ENCODE measurements at places on chromosomes 5 and 9.

- DNase-seq: peak; percentile 34
Observed at GRCh38 chr9:17907779-17908508, 329.1 kb downstream of the SH3GL2 start.

DNA sequence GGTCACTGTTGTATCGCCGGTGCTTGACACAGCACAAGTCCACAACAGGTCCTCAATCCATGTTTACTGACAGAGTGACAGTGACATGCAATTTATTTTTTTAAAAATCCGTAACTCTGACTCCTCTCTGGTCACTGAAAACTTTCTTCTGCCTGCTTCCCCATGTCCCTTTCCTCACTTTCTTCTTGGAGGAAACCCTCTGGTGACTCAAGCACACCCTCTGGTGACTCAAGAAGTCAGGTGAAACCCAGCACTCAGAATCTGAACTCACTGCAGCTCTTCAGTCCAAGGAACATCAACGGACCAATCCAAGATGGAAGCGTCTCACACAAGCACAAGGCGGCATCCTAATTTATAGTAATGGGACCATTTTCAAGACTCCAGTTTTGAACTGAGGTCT, 245.9 kb downstream of the FSTL4 start:
- no peak for DNase-seq

DNA sequence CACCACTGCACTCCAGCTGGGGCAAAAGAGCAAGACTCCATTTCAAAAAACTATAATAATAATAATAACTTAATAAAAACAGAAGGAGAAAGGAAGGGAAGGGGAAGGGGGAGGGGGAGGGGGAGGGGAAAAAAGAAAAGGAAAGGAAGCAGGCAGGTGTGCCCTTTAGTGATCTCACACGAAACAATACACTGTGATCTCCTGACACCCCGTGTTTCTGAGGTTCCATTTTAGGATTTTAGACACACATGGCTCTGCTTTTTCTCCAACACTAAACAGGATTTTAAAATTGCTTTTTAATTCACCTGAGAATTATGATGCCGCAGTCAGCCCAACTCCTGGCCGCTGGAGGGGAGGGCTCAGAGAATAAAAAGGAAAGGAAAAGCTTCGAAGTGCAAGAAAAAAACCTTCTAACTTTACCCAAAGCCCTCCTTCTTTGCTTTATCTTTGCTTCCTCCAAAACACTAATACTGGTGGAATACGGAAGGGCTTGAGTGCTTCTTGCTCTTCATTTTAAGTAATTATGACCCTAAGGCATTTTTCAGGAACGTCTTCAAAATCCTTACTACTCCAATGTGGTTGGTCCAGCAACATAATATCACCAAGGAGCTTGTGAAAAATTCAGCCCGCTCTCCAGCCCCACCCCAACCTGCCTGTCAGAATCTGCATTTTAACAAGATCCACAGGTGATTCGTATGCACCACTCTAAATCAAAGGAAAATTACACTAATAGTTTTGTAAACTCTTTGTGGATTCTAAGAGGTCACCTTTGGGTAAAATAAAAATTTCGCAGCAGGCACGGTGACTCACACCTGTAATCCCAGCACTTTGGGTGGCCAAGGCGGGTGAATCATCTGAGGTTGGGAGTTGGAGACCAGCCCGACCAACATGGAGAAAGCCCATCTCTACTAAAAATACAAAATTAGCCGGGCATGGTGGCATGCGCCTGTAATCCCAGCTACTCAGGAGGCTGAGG, 66.0 kb downstream of the MYO10 start:
- no peak for DNase-seq

- no peak for DNase-seq
Observed at GRCh38 chr9:130627051-130627450, 37.3 kb upstream of the PRDM12 start.

DNA sequence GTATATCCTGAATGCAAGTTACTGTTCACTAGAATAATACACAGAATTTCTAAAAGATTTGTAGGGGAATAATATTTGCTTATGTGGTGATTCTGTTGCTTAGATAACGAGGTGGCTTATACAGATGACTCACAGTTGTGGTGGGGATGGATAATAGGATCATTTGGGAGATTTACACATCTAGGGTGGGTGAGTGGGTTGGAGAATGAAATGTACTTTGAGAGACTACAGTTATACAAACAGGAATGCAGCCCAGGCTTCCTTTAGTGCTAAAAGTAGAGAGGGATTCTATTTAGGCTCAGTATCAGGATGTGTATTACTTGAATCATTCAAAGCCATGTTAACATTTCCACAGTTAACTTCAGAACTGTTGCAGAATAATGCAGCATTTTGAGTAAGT, 1.8 kb downstream of the CTXN3 start:
- DNase-seq: no peak

- DNase-seq: no peak
Observed at GRCh38 chr5:87885758-87886157, 382.9 kb downstream of the TMEM161B start.

- no peak for DNase-seq
Observed at GRCh38 chr9:38131729-38132128, 62.7 kb upstream of the SHB start.

DNA sequence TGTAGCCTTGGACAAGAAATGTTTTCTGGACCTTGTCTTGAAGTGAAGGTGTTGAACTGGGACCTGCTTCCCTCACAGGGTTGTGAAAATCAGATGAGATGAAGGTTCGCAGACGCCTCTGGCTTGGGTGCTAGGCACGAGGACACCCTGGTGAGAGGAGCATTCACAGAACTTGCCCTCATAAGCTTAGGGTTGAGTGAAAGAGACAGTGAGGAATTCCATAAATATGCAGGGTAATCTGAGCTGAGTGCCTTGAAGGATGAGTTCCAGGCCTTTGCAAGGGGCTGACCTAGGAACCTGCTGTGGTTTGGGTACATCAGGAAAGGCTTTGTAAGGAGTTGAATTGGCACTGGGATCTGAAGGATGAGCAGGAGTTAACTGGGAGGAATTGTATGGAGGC, 75.7 kb upstream of the SAP30L start:
- DNase-seq: no peak

DNA sequence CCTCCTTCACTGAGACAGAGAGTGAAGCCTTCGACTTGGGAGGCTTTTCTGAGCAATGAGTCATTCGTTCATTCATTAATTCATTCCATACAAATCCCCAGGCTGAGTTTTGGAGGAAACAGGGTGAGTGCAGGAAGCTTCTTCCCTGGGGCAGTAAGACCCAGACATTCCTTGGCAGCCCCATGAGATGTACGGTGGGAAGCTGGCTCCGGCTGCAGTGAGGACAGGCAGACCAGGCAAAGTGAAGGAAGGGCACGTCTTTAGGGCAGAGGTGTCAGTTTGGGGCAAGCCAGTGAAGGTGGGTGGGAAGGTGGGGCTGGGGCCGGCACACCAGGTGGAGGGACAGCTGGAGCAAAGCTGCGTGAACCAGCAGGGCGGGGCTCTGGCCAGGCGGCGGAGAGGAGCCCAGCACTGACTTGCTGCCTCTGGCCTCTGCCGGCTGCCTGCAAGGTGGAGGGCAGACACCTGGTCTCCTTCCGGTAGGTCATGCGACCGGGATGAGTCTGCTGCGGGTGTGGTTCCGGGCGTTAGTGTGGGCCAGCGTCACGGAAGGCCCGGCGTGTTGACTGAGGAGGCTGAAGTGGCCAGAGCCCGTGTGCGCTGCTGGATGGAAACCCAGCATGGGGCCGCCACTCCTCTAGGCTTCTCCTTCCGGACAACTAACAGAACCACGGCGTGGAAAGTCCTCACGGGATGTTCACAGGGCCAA, 16.6 kb downstream of the OLFM1 start:
- DNase-seq: no peak

GRCh38 chr9:137078701-137079400, 1.5 kb downstream of the UAP1L1 start:
- no peak for DNase-seq

DNA sequence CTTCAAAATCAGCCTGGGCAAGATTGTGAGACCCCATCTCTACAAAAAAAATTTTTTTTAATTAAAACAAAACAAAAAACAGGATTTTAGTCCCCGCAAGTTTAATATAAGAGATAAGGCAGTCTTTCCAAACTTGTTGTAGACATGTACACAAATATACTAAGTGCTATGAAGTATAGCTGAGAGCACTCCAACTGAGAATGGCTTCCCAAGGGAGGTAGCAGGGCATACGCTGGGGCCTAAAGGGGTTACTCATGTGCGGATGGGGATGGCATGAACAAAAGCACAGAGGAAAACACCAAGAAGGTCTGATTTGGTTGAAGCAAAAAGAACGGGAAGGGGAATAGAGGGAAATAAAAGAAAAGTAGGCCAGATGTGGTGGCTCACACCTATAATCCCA, 21.1 kb downstream of the SAR1B start:
- DNase-seq: no peak

DNA sequence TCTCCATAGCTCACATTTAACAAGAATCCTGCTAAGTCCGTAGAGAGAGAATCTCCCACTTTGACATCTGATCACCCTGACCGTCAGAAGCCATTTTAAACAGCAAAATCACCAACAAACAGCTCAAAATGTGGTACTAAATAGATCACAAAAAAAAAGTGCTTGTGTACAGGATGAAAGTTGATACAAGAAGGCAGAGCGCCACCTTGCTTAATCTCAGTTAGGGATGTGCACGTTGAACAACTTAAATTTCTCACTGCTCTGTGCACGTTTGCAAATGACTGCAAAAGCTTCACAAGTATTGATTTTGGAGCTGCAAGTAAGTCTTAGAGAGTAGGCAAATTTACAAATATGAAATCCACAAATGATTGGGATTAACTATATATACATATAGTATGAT, 63.1 kb upstream of the NREP start:
- no peak for DNase-seq

DNA sequence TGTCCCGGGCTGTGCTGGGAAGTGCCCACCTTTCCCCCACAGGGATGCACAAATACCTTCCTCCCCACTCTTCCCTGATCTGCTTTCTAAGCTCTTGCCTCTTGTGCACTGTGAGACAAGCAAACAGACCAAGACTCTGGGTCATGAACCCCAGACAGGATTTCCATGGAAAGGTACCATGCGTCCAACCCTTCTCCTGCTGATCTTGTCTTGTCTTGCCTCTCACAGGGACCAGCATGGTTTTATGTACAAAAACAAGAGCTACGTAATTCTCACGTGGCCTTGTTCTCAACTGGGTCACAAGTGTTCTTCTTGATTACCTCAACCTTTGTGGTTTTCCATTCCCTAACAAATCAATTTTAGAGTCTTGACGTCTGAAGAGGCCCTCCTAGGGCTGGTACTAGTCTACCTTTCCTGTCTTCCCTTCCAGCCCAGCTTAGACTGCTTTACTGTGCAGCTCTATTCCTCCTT, 176.5 kb upstream of the MAP3K1 start:
- no peak for DNase-seq

DNA sequence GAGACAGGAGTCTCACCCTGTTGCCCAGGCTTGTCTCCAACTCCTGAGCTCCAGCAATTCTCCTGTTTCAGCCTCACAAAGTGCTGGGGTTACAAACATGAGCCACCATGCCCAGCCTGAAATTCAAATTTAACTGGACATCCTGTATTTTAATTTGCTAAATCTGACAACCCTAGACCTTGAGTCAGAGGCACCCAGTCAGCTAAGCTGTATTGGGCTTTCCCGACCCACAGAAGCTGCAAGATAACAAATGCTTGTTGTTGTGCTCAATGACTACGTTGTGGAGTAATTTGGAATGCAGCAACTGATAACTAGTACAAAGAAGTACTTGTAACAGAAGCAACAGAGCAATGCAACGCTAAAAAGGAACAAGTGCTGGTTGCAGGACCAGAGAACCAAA, 533.1 kb downstream of the NTRK2 start:
- no peak for DNase-seq

DNA sequence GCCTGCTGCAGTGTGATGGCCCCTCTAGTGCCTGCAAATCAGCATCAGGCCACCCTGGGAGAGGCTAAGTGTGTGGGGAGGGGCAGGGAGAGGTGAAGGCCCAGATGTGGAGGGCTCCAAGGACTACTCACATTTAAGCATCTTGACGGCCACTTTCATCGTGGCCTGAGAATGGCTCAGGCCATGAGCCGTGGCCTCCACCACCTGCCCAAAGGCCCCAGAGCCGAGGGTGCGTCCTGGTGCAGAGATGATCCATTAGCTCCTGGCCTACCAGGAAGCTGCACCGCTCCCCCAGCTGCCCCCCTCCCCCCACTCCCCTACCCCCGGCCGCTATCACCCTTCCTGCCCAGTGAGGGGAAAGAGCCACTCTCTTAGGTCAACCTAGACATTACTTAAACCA, 31.0 kb downstream of the PDGFRB start:
- no peak for DNase-seq

GRCh38 chr5:17436350-17436749, 61.7 kb upstream of the TAF11L2 start:
- no peak for DNase-seq

DNA sequence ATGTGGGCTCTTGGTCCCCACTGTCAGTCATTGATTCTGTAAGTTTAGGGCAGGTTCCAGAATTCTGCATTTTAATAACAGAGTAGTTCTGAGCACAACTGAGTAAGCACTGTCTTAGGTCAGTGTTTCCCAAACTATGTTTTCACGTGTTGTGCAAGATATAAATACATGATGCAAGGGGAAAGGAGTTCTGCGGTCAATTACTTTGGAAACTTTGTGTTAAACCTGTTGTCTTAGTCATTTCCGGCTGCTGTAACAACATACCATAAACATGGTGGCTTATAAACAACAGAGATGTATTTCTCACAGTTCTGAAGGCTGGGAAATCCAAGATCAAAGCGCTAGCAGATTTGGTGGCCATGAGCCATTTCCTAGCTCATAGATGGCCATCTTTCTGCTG, 69.8 kb downstream of the EQTN start:
- DNase-seq: no peak

GRCh38 chr9:85269811-85270210, 471.9 kb downstream of the AGTPBP1 start:
- DNase-seq: no peak

- DNase-seq: no peak
Observed at GRCh38 chr5:94505327-94506068, 112.9 kb downstream of the KIAA0825 start.

DNA sequence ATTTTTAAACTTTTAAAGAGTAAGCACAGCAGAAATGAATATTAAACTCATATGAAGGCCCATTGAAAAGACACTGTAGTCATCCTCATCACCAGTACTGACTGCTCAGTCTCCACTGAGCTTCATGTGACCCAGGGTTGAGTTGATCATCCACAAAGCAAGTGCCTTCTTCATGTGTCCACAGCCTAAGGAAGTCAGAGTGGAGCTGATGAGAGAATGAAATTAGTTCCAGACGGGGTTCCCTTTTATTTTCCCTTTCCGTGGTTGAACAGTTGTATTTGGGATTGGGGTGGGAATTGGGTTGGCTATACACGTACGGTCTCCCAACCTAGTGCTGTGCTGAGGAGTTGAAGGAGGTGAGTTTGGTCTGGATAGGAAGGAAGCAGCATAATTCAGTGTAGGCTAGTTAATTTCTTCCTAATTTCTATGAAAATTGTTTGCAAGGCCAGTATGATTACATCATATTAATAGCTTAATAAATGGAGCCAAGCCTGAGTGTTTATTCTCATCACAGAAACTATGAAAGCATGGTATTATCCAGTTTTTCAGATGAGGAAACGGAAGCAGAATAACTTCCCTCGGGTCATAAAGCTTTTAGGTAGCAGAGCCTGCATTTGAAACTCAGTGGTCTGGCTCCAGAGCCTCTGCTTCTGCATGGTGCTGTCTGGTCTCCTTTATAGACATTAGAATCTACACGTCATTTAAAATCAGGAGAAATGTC, 103.9 kb upstream of the DMRT1 start:
- no peak for DNase-seq

All from left hindlimb (tissue), 1 donor.